Activated naive CD4-positive, alpha-beta T cell treated with Interleukin-2 at 50 U/mL for 16 hours (primary cell): ENCODE measurements at places on chromosomes 3 and 15.

GRCh38 chr3:109532257-109533216, 195.2 kb upstream of the DPPA4 start:
- peak; percentile 35 for DNase-seq

- no peak for DNase-seq
These were observed 208.5 kb upstream of the LINGO1 start for GRCh38 chr15:77840991-77841775.

GRCh38 chr3:46399557-46399956, 7.3 kb downstream of the CCR5AS start:
- DNase-seq, result no peak

DNA sequence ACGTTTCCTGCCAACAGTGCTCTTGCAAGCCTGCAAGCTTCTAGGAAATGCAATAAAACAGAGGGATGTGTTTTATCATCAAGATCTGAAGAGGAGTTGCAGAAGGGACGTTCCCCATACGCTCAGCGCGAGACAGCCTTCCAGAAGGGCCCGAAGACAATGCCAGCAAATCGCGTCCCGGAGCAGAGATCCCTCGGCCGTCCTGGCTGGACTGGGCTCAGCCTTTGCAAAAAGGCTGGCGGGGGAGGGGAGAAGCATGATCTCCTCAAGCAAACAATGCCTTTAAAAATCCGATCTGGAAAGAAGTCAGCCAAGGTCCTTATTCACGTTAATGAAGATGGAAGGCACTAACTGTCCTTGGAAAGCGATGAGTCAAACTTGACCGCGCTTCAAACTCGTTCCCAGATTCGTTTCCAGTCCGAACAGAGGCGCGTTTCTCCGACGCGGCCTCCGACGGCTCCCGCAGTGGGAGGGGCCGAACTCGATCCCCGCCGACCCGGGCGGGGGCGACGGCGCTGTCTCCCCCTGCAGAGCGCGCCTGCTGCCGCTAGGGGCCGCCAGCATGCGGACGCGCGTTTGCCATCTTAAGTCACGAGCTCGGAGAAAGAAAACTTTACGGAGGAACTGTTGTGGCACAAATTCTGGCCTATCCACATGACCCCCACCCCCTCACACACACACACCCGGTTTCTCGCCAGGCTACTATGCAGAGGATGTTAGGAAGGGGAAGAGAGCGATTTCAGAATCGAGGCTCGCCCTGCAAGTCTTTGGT, 5.5 kb downstream of the BCL6 start:
- DNase-seq, result peak; percentile 84

GRCh38 chr3:152858170-152858800, 23.4 kb downstream of the P2RY1 start:
- no peak for DNase-seq

GRCh38 chr3:54964081-54964480, 36.2 kb upstream of the LRTM1 start:
- DNase-seq, result no peak

GRCh38 chr15:96172417-96172816, 158.1 kb upstream of the NR2F2 start:
- DNase-seq, result no peak

DNA sequence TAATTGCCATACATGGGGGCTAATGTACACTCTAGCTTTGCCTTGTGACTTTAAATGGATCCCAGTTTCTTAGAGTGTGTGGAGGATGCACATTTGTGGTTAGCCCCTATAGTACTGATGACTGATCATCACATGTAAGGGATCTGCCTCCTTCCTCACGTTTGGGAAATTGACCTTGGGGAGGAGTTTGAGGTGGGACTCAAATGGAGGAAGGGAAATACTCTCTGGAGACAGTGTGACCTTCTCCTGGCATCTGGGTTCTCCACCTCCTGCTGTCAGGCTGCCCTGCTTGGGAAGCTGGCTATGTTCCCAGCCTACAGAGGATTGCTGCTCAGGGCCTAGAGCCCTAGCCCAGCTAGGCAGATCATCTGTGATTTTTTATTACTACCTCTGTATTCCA, 48.7 kb downstream of the PPM1L start:
- DNase-seq, result no peak

DNA sequence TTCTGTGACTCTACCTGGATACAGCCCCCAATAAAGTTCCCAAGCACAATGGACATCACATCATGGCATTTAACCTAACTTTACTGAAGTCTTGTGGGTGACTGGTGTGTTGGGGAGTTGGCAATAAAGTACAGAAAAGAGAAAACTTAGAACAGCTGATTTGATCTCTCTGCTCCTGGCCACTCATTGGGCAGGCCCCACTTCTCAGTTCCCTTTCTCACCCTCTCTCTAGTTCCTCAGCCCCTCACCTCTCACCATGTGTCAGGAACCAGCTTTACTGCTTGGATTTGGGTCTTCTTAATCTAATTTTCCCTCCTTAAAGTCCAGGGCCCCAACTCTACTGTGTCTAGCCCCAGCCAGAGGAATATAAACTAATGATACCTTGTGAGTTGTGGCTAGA, 713 bp upstream of the MUC13 start:
- no peak for DNase-seq

GRCh38 chr3:179450901-179451264, 387 bp downstream of the GNB4 start:
- DNase-seq, result peak; percentile 7

GRCh38 chr15:74843891-74844299, 939 bp upstream of the ULK3 start:
- no peak for DNase-seq

GRCh38 chr3:157785102-157785826, 282.0 kb upstream of the VEPH1 start:
- no peak for DNase-seq
